ENCODE measurements at places on chromosomes 4 and X.

- H3K4me3 ChIP-seq, result no peak overlapping the region
- no peak overlapping the region for H3K27ac ChIP-seq
- H3K27me3 ChIP-seq, result no peaks in the 10 kb centered on the region
- no peaks in the 10 kb centered on the region for H3K36me3 ChIP-seq
- no peaks in the 10 kb centered on the region for H3K4me1 ChIP-seq
These were observed 7.9 kb upstream of the NALF2 start for GRCh38 chrX:69496183-69496582.

DNA sequence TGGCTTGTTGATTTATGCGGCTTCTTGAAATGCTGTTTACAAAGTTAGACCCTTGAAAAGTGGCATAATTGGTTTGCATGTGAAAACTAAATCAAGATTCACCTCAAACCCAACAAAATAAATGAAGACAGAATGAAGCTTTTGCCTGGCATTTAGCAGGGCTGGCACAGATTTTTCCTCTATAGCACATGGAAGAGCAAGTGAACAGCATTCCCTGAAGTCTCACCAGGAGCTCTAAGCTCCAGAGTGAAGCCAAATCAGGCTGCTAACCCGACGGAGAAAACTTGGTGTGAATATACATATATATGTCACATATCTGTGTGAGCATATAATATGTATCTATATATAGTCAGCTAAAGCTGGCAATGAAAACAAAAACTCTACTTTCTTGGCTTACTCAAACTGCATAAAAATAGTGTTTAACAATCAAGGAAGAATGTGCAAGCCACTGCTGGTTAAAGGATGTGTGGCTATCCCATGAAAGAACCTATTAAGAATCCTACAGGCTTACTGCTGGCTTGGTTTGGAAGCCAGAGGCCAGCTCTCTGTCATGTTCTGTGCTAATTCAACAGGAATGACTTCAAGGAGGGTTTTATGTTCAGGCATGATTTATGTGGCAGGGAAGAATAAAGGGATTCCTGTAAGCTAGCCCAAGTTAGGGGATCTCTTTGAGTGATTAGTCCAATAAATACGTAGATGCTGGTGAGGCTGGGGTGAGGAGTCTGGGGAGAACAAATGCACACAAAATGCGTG, 69.9 kb downstream of the MFAP3L start:
- DNase-seq, result no peak
- no peak overlapping the region for H3K27ac ChIP-seq
- H3K4me1 ChIP-seq, result no peaks in the 10 kb centered on the region
- no peak overlapping the region for H3K4me3 ChIP-seq
- no peaks in the 10 kb centered on the region for H3K36me3 ChIP-seq

DNA sequence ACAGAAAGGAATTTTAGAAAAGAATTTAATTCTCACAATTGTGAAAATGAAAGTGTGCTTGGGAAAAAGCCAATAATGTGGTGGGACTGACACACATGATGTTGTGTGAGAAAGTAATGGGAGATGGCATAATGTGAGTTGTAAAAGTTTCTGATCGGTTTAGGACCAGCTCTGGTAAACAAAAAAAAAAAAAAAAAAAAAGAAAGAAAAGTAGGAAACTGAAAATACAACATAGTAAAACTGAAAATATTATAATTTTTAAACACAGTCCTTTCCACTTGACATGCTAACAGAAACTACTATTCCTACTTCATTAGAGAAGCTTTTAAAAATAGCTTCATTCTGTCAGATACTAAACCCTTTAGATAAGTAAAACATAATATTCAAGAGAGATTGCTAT, 28.2 kb downstream of the RAP1GDS1 start:
- no peaks in the 10 kb centered on the region for H3K27me3 ChIP-seq

DNA sequence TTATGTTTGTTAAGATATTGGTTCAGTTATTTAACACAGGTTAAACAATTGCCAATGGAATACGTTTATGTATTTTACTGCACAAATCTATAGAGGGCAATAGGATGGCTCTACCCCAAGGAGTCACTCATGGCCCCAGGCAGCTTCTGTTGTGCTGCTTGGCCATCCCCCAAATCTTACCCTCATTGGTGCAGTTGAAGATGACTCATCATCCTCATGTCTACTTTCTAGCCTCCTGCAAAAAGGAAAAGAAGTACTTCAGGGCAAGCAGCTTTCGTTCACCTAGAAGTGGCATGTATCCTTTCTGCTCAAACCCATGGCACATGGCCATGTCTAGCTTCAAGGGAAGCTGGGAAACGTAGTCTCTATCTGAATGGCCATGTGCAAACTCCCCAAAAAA, 14.2 kb downstream of the PHOX2B start:
- no peaks in the 10 kb centered on the region for H3K36me3 ChIP-seq
- H3K27ac ChIP-seq, result no peak overlapping the region
- H3K27me3 ChIP-seq, result no peaks in the 10 kb centered on the region
- no peak for DNase-seq

GRCh38 chr4:158859661-158860060, 90.8 kb downstream of the FNIP2 start:
- H3K27ac ChIP-seq, result no peak overlapping the region
- no peaks in the 10 kb centered on the region for H3K4me1 ChIP-seq
- DNase-seq, result no peak
- no peak overlapping the region for H3K4me3 ChIP-seq
- H3K36me3 ChIP-seq, result peaks cover 54% of the 10 kb centered on the region
- H3K27me3 ChIP-seq, result no peaks in the 10 kb centered on the region

GRCh38 chrX:40199704-40200103, 101.9 kb upstream of the BCOR start:
- no peak for DNase-seq
- H3K27me3 ChIP-seq, result no peaks in the 10 kb centered on the region
- no peak overlapping the region for H3K27ac ChIP-seq
- no peaks in the 10 kb centered on the region for H3K4me1 ChIP-seq
- no peak overlapping the region for H3K4me3 ChIP-seq
- H3K36me3 ChIP-seq, result no peaks in the 10 kb centered on the region

- no peaks in the 10 kb centered on the region for H3K27me3 ChIP-seq
- no peak overlapping the region for H3K4me3 ChIP-seq
- no peaks in the 10 kb centered on the region for H3K36me3 ChIP-seq
- DNase-seq, result no peak
- H3K27ac ChIP-seq, result no peak overlapping the region
- no peaks in the 10 kb centered on the region for H3K4me1 ChIP-seq
These were observed 48.9 kb downstream of the PCDH7 start for GRCh38 chr4:30769093-30769492.
